ENCODE measurements at places on chromosomes 3 and 15. TPM values are rescaled to one million over a fixed set of nuclear protein-coding genes. Genes with fewer than 3 reads are reported as not detected.

The AADAC gene
- 7.0 TPM for total RNA-seq

The SLC22A13 gene
- total RNA-seq, result 0.58 TPM

The MAGEL2 gene
- total RNA-seq, result under 0.01 TPM

The PRSS50 gene
- not detected for total RNA-seq

The PIERCE2 gene
- total RNA-seq, result 2.1 TPM

The CLRN1 gene
- total RNA-seq, result not detected

Measured in regular cardiac myocyte (primary cell).